Activated T-cell treated with anti-CD3 and anti-CD28 coated beads for 24 hours (primary cell): ENCODE measurements at places on chromosomes 4 and X.

DNA sequence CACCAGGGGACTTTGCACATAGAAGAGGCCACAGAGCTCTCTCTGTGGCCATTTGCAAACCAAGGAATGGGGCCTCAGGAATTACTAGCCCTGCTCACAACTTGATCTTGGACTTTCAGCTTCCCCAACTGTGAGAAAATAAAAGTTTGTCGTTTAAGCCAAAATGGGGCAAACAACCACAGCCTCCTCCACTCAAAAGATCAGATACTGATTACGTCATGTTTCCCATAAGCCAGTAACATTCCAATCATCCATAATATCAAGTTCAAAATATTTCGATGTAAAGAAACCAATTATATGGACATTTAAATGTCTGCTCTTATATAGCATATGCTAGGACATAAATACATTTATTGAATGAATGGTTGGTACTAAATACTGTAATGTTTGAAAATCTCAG, 307.5 kb upstream of the HAND2 start:
- DNase-seq = no peak

- no peak for DNase-seq
Measured at GRCh38 chr4:54784161-54784671, 126.5 kb downstream of the KIT start.

- DNase-seq = no peak
Measured at GRCh38 chrX:100948557-100948956, 19.8 kb upstream of the XKRX start.

DNA sequence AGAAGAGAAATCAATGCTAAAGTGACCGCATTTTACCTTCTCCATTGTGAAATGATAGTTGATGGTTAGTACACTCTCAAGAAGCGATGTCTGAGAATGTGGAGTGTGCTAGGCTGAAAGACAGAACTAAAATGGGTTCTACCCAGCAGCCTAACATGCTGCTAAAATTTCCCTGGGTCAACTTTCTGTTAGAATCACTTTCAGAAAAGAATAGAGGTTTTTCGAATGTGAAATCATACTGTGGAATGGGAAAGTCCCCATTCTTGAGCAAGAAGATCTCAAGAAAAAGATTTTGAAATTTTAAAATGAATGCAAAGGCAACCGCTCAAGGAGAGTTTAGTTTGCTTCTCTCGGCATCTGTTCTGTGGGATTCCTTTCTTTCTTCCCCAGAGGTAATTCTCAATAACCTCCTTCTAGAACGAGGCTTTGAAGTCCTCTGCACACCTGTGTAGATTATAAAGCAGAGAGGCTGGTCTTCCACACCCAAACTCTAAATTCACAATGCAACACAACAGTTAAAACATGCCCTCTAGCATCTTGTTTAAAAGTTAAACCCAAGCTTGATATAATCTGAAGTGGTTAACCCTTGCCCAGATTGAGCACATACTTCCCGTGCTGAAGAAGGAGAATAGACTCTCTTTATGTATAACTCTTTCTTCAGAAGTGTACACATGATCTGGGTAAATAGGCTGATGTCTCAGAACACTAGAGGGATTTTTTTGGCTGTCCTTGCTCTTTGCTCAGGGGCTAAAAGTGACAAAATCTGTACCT, 208.7 kb upstream of the KLF3 start:
- no peak for DNase-seq

GRCh38 chr4:1082215-1083182, 30.9 kb downstream of the RNF212 start:
- no peak for DNase-seq

DNA sequence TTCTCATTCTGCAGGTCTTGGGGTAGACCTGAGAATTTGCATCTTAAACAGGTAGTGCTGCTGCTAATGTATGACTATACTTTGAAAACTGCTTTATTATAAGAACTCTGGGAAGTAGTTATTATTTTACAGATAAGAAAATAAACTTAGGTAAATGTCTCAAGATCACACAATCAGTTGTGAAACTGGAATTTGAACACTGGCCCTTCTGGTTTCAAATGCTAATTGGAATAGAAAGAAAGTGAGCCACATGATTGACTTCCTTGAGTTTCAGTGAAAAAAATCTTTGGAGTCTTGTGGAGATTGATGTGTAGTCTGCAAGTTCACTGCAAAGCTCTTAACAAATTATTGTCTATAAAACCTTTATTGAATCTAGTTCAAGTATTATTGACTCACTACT, 44.5 kb downstream of the FTHL17 start:
- no peak for DNase-seq

DNA sequence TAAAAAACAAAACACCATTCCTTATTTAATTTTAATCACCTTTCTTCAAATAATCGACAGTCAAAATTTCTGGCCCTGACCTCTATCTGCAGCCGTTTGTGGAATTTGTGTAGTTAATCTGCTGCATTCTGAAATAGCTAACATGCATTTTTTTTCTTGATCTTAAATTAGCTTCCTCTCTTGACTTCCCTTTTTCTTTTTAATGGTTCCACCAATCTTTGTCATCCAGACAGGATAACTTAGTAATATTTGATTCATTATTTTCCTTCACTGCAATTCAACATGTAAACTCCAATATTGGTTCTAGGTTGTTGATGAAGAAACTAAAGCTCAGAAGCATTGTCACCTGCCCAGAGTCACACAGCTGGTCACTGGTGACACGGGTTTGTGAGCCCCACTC, 77.3 kb downstream of the ARHGAP10 start:
- DNase-seq = no peak

GRCh38 chrX:133771086-133771646, 214.2 kb downstream of the GPC3 start:
- no peak for DNase-seq

DNA sequence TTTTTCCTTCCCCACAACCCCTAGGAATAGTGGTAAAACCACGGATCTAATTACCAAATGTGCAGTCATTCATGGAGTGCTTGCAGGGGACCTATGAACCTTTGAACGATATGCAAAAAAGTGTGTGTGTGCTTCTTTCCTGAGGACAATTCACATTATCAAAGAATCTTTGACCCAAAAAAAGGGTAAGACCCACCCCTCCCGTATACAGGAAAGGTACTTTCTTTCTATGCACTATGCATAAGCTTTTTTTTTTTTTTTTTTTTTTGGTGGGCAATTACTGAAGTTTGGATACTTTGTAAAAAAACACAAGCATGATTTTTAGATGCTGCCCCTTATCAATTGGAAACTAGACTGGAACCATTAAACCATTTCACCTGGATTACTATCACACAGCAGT, 31.4 kb downstream of the SPRY1 start:
- no peak for DNase-seq

DNA sequence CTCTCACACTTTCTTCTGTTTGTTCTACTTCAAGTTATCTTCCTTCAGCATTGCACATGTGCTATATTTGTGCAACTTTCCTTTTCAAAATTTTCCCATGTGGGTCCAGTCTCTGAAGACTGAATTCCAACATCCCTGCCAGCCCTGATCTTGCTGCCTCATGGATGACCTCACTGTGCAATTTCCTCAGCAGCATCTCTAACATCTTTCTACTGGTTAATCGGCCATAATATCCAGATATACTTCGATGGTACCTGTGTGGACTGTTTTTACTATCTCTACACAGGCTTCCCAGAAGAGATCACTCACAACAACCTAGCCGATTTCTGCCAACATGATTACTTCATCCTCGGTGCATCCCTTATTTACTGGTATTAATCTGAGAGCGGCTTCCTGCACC, 41.5 kb downstream of the GPM6A start:
- DNase-seq = no peak

GRCh38 chr4:5142726-5143125, 91.4 kb downstream of the STK32B start:
- no peak for DNase-seq

GRCh38 chr4:156538210-156538609, 433.4 kb downstream of the PDGFC start:
- no peak for DNase-seq

GRCh38 chr4:40875507-40876150, 125.9 kb downstream of the NSUN7 start:
- DNase-seq = no peak

DNA sequence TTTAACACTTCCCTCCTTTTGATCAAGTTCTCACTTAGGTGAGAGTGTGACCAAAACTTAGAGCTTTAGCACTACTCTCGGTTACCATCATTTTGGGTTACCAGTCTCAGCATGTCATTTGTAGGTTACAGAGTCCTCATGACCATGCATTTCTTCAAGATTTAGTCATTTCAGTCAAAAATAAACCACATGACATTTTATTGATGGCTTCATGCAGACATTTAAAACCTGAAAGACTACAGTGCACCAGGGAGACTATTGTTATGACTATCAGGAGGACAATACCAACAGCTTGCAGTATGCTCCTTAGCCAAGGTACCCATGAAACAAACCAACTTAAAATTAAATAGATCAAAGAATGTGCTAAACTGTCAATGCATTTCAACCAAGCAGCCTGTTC, 498.1 kb upstream of the FSTL5 start:
- no peak for DNase-seq

DNA sequence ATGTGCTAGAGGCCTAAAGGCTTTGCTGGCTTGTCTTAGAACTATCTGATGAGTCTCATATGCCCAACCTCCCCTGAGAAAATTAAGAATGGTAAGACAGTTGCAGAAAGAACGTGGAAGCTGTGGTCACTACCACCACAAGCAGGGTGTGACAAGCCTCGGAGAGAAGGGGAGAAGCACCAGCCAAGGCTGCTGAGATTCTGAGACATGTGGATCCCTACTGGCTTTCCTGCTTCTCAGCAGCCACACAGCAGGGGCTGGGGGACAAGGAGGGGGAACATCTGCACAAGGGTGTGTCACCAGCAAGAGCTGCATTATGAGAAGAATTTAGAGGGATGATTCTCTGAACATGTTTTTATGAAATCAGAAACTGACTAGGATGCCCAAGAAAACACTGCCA, 19.4 kb downstream of the TAPT1 start:
- DNase-seq = no peak

DNA sequence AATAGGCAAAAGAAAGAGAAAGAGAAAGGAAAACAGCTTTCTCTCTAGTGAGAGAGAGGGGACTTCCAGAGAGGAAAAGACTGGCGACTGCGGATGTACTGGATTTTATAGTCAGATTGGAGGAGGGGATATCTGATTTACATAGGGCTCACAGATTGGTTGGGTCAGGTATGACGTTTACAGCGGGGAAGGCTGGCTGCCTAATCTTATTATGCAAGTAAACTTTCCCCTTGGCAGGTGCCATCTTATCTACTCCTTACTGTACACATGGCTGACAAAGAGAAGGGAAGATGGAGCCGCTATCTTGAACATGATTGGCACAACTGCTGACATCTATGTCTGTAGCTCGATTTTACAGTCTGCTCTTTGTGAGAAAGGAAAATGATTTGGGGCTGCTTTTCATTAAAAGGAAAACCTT, 25.4 kb downstream of the RBPJ start:
- DNase-seq = no peak

DNA sequence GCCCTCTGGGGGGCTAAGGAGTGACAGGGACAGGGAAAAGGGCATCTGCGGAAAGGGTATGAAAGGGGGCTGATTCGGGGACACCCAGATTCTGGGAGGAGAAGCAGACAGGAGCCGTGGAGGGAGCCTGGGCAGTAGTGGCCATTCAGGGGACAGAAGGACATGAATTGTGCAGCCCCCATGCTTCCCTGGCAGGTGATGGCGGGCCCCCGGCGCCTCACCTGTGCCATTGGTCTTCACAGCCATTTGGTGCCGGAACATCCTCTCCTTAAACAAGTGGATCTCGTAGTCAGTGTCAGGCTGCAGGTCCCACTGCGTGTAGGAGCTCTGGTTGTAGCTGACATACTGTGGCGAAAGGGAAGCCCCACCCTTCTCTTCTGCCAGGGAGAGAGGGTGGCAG, 21.9 kb downstream of the L1CAM start:
- no peak for DNase-seq

GRCh38 chrX:112513154-112513553, 166.6 kb downstream of the LHFPL1 start:
- DNase-seq = no peak

DNA sequence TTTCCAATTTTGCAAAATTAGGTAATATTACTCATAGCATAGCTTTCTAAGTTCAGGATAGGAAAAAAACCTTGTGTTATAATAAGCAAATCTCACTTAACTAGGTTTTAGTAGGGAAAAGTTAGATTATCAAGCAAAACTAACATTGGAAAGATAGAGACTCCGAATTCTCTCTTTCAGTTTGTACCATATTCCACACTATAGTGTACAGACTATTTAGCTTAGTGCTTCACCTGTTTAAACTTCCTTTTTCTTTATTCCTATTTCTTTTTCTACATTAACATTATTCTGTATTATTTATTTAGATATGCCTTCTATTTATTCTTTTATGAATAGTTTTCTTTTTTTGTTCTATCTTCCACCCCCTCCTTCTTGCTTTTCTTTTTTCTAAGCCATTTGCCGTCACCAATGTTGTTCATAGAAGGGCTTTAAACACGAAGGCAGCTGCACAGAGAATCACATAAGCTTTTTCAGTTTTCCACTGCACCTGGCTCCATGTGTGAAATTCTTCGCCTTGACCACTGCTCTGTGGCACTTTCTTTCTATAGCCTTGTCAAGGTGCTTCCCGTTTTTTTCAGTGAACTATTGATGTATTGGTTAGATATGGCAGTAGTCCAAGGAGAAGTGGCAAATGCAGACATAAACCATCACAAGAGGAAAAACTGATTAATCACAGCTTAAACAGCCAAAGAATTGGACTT, 8.5 kb downstream of the PCDH10 start:
- no peak for DNase-seq
